ENCODE measurements at places on chromosomes 4 and X.

DNA sequence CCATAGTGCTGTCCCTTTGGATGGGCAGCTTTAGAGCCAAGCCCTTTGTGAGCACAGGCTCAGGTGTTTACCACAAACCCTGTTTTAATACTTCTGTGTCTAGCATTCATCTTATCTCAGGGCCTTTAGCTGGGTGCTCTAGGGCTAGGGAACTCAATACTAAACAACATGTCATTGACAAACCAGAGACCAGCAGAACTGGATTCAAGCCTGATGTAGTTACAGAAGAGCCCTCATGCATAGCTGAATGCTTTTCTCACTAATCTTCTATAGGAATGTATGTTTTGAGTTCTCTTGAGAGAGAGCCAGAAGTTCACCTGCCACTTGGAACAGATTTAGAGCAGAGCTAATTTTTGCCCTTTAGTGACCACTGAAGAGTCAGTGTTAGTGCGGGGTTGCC lies 142.6 kb downstream of the DCK start:
- no peak for DNase-seq

DNA sequence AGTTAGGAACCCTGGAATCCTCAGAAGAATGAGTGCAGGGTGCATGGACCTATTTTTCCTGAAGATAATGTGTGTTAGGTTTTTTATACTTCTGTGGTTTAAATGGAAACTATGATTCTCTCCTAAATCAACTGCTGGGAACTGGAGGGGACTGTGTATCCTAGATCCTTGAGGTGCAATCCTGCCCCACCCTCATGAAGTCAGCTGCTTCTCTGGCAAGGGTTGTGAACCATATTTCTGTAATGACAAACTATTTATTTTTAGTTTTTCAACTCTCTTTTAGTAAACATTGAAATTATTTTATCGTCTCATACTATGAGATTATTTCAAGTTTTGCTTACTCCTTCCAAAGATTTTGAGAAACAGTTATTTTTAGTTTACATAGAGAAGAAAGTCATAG lies 25.8 kb upstream of the VEGFC start:
- no peak for DNase-seq

GRCh38 chr4:7740866-7741525 lies 198.7 kb downstream of the AFAP1 start:
- no peak for DNase-seq

GRCh38 chrX:68724531-68725020 lies 77.1 kb downstream of the STARD8 start:
- DNase-seq: no peak

DNA sequence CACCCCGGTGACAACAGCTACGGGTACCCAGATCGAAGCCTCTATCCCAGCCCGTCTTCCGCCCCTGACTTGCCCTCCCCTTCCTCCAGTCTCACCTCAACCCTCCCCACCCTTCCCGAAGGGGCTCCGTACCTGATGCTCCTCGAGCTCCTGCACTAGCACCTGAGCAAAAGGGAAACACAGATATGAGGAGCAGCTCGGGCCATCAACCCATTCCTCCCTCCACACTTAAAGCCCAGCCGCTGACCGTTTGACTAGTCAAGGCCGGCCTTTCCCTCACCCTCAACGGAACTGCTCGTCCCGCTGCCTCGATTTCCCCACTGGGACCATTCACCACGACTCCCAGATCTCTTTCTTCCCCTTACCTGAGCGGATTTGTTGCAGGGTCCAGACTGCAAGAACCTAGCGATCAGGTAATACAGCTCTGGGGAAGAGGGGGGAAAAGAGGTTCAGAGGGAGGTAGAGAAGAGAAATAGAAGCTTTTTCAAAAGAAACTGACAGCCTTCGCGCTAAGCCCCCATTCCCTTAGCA lies 731 bp downstream of the BRWD3 start:
- DNase-seq: no peak

- DNase-seq: no peak
These were observed 454.1 kb upstream of the ADGRL3 start for GRCh38 chr4:60745800-60746571.

DNA sequence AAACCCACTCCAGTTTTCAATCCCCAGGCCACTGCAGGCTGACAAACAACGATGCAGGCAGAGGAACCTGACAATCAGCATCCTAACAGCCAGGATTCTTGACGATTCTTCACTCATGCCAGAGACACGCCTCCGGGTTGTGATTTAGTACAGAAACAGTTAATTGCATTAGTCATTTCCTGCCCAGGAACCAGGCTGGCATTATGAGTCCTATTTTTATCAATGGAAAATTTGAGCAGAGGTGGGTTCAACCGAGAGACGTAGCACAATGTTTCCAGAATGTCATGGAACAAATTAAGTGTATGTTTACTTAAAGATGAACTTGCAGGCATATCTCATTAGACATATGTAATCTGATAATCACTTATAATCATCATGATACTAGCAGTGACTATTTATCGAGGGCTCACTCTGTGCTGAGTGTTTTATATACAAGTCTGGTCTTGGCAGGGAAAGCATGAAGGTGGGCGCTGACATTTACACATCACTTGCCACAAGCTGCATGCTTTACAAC lies 159.7 kb downstream of the NSUN7 start:
- no peak for DNase-seq

DNA sequence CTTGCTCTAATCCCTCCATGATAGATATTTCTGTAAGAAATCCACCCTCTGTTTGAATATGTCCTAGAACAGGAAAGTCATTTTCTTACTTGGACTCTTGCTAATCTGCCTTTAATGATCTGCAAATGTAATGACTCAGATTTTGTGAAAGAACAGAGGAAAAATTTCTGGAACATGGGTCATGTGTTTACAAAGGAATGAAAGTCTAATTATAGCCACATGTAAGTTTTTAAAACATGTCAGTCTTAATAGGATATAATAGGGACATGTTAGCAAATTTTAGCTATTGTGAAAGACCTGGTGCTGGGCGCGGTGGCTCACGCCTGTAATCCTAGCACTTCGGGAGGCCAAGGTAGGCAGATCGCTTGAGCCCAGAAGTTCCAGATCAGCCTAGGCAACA lies 47.6 kb downstream of the GRK4 start:
- no peak for DNase-seq

GRCh38 chr4:185219551-185220344 lies 10.3 kb downstream of the SNX25 start:
- DNase-seq: no peak

GRCh38 chr4:26812049-26812714 lies 48.5 kb upstream of the STIM2 start:
- DNase-seq: no peak

DNA sequence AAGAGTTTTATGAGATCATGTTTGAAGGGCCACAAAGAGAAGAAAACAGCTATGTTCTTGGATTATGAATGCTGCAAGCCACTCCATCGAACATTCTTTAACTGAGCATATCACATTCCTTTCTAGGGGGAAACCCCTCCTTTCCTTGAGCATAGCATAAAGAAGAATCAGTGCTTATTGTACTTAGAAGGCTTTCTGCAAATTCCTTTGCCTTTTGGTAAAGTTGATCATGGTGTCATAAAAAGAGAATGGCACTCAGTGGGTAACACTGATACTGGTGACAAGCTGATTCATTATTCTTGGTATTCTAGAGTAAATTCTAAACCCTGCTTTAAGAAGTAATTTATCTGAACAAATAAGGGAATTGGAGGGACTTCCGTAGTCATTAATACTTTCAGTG lies 88.5 kb upstream of the GPR34 start:
- DNase-seq: no peak

DNA sequence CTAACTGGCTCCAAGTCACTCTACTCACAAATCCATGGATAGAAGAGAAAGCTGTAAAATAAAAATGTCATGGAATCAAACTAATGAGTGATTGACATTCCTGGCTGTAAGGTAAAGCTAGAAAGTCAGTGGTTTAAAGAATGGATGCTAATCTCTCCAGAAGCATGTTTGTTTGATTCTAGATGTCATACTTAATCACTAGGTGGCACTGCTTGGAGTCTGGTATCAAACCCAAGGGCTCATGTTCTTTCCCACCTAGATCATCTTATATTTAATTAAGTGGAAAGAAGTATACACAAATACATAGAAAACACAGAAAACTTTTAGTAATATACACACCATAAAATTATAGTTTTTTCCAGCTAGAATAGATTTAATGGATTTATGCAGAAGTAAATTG lies 2666.6 kb downstream of the PCDH7 start:
- no peak for DNase-seq

DNA sequence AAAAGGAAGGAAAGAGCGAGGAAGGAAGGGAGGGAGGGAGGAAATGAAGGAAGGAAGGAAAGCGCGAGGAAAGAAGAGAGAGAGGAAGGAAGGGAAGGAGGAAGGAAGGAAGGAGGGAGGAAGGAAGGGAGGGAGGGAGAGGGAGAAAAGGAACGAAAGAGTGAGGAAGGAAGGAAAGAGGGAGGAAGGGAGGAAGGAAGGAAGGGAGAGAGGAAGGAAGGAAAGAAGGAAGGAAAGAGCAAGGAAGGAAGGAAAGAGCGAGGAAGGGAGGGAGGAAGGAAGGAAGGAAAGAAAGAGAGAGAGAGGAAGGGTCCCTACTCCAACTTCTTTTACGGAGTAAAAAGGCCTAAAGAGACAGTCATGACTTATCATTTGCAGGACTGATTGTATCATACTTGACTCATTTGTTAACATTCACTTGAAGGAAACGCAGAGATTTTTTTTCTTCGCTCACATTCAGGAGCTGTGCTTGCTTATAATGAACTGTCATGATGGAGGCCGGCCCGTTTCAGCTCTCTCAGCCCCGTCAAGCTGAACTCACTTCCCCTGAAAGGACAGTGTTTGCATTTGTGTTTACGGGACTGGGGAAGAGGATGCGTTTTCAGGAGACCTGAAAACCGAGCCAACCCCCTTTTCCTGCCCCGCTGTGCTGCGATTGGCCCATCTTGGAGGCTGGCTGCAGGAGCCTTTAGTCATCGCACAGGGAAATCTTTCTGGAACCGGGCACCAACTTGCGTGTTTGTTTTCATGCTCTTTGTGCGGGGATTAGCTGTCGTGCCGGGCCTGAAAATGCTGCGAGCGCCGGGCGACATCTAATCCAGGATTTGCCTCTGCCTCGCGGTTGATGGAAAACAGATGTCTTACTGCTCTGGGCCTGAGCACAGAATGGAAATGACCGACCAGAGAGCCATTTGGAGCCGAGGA lies 17.8 kb downstream of the TRIM2 start:
- DNase-seq: no peak

DNA sequence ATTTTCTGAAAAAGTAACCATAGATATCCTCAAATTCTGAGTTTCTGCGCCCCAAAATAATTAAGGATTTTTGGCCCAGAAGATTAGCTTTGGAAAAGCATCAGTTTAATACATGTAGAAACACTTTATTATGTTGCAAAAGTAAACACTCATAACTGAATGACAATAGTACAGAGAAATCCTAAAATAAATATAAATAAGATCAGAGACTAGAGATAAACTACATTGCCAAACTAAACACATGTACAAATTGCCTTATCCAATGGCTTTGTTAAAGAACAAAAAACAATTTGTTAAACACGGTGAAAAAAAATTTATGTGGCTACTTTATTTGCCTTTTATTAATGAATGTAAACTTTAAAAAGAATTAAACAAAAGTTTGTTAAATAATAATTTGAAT lies 17.5 kb downstream of the SPOCK3 start:
- no peak for DNase-seq

DNA sequence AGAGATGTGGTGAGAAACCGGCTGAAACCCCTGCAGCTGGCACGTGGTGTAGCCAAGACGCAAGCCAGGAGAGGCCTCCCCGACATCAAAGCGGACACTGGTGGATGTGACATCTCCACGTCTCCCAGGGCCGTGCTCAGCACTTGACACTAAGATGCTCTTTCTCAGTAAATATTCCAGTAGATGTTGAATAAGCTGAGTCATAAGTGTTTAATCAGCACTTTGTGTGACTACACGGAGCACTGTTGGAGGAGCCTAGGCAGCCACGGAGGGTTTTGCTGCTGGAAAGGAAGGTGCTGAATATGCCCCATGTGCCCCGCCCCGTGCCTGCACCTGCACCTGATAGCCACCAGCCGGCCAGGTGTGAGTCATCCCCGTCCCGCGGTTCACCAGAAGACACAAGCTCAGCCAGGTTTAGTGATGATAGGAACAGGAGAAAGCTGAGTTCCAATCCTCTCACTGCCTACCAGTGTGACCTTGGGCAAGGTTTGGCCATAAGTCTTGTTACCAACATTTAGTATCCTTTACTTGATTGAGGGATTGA lies 29.0 kb upstream of the C4orf50 start:
- no peak for DNase-seq

DNA sequence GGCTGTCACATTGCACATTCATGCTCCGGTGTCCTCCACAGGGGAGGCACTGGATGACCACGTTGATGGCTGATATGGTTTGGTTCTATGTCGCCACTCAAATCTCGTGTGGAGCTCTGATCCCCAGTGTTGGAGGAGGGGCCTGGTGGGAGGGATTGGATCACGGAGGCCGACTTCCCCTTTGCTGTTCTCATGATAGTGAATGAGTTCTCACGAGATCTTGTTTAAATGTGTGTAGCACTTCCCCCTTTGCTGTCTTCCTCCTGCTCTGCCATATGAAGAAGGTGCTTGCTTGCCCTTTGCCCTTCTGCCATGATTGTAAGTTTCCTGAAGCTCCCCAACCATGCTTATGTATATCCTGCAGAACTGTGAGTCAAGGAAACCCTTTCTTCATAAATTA lies 22.3 kb upstream of the NAT8L start:
- no peak for DNase-seq

DNA sequence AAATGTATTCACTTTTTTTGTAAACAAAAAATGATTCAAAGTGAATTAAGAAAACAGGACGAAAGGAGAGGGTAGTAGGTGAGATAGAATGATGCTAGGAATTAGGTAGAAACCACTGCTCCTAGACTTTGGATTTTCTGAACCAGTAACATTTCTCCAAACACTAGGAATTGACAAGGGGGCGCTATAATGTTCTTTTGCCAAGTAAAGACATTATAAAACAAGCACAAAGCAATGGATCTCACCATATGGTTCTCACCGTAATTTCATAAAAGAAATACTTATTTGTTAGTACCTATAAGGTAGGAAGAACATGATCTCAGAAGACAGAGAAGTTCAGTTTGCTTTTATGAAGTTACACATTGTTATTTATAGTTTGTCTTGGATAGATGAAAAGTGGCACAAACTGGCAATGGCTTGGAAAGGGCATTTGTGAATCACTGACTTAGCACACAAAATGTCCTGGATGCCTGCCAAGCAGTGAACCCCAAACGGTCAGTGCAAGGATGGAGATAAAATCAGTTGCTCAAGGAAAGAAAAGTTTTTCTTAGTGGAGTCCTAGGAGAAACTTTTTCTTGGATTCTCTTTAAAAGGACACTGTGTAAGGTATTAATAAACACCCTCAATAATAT lies 8.1 kb upstream of the TBC1D1 start:
- DNase-seq: no peak

GRCh38 chr4:39786838-39787237 lies 88.9 kb downstream of the UBE2K start:
- DNase-seq: no peak

GRCh38 chr4:79688691-79689090 lies 280.7 kb upstream of the GK2 start:
- DNase-seq: no peak

Measured in GM12864 (cell line).